Fibroblast of lung (primary cell): ENCODE measurements at places on chromosomes 6 and 20. TPM values are rescaled to one million over a fixed set of nuclear protein-coding genes. Genes with fewer than 3 reads are reported as not detected.

DNA sequence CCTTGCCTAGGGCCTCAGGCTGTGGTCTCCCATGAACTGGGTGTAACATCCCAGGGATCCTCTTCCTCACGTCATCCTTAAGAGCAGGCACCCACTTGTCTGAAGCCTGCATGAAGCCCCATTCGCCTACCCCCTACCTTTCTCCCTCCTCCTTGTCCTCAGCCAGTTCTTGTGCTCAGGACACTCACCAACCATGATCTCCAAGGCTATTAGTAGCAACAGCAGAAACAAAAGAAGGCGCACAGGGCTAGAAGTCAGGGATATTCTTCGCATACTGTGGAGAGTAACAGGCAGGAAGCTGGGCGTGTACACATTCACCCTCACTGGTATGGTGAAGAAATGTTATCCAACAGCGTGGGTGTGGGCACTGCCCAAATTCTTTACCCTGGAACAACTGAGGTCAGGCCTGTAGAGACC lies 7.3 kb downstream of the RAET1E start:
- DNase-seq, result no peak

DNA sequence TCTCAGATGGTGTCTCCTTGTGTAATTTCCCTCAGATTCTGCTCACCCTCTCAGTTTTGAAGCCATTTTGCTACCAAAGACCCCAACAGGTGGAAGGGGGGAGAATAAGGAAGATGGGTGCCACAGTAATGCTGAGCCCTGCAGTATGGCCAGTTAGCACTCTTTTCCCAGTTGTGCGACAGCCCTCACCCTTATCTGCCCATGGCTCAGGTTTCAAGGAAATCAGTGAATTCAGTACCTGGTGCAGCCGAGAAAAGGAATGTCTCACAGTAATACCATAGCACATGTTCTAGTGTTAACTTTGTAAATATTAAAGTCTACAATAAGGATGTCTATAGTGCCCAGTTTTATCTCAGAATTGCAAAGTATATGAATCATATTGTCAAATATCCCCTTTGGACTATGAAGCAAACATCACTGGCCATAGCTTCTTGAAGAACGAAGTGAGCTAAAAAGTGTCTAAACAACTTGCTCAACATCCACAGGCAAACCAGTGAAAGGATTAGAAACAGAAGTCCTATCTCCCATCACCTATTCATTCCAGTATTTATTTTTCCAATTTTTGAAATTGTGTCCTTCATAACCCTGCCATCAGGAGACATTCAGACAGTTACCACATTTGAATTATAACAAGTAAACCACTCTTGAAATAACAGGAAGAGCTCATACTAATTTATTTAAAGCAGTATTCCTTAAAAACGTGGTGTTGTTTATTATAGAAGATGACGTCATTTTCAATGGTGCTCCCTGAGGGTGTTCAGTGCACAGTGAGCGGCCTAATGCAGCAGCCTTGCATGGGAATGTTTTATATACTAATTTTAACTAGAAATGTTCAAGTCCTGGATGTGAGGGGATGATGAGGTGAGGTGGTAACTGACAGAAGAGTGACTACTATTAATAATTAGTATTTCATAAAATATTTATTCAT lies 366.2 kb downstream of the TFAP2A start:
- no peak for DNase-seq

DNA sequence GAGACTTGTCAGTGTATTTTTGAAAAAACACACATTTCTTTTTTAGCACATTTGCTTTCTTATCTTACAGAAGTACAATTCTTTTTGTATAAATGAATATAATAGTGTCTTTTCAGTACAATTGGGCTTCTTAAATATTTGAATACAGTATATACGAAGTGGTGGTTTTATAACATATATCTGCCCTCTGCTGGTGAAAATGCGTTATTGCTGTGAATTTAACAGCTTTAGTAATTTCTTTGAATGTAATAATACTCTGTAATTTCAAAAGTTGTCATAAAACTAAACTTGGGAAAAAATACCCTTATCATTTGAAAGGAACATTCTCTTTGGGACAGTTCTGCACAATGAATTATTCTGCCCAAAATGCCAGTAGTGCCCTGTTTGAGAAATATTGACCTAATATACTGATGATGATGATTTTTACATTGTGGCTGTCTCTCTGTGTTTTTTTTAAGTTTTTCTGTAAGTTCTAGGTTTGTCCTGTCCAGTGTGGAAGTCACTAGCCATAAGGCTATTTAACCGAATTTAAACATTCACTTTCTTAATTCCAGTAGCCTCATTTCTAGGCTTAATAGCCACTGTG lies 19.0 kb downstream of the SMAP1 start:
- peak; percentile 21 for DNase-seq

The TMEM200A gene
- polyA plus RNA-seq, result 50.2 and 70.5 TPM in 2 replicates

- no peak for DNase-seq
These were observed 50.6 kb upstream of the SLC32A1 start for GRCh38 chr20:38673725-38674091.

The FNDC11 gene
- polyA plus RNA-seq, result 0.18 and 0.22 TPM in 2 replicates

The WFDC5 gene
- polyA plus RNA-seq, result not detected in 2 replicates

GRCh38 chr6:92109256-92109655 lies 1310.1 kb downstream of the EPHA7 start:
- no peak for DNase-seq
